ENCODE measurements at places on chromosomes 4 and X.

DNA sequence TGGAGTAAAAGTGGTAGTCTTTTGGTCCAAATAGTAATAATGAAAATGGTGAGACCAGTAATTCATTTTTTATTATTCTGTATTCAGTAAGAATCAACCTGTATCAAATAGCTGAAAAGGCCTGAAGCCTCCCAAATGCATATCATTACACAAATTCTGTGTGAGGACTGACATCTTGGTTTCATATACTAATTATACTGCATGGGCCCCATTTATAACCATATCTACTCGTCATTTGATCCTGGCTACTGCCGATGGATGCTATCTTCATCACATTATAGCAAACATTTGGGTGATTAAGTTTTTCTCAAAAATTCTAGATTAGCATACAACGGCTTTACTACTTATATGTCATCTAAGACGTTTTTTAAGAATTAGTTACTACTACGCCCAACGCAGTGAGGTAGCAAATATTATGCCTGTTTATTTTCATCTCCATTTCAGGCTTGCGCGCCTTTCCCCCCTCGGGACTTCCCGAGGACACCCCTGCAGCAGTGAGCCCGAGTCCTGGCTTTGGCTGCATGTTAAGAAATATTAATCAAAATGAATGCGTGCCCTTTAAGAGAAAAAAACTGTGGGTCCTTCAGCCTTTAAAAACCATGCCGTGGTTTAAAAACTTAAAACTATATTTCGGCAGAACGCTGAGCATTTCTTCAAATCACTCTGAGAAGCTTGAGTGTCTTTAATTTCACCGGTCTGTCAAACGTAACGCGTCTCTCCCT, 814 bp upstream of the MMAA start:
- peak; percentile 15 for DNase-seq

- DNase-seq = no peak
Measured at GRCh38 chrX:125681058-125681457, 361.4 kb downstream of the TEX13C start.

GRCh38 chrX:100895365-100896075, 21.4 kb upstream of the NOX1 start:
- no peak for DNase-seq

GRCh38 chr4:159018062-159018629, 84.7 kb upstream of the RAPGEF2 start:
- DNase-seq = no peak

DNA sequence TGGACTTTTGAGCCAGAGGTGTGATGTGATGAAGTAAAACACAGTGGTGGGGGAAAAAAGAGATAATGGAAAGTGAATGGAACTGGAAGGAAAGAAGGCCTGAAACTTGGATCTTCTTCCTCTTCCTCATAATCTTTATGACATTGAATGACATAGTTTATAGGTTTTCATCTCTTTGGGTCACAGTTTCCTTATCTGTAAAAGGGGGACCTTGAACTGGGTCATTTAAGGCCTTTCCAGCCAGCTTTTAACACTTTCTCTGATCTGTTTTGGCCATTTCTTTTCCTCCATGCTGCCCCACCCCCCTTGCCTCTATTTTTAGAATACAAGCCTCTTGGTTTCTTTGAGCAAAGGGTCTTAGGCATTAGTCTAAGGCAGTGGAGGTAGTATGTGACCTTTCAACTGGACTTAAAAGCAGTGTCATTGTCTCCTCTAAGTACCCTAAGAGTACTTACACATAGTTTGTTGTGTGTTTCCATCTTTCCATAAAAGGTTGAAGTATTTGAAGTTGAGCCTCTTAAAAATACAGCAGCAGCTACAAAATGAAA, 7.8 kb downstream of the CPEB2 start:
- DNase-seq = no peak

DNA sequence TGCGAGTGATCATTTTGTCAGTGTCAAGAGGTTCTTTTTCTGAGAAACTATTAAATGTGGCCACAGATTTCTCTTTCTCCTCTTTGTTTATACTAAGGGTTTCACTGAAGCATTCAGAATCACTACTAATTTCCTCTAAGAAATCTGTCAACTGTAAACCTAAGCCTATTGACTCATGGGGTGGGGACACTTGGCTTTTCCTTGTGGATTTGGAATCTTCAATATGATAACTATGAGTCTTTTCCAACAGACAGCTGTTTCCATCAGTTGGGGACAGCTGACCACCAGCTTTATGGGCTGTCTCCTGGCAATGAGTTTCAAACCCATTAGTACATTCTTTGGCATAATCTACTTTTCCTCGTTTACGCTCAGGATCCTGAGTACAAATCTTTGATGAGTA, 13.8 kb downstream of the PGRMC1 start:
- DNase-seq = no peak

- no peak for DNase-seq
Measured at GRCh38 chrX:10482261-10482660, 138.1 kb downstream of the MID1 start.

- no peak for DNase-seq
Measured at GRCh38 chr4:38034986-38035882, 75.0 kb downstream of the PTTG2 start.

- no peak for DNase-seq
Measured at GRCh38 chr4:101020956-101021355, 326.4 kb downstream of the PPP3CA start.

- no peak for DNase-seq
Measured at GRCh38 chr4:183499389-183499788, 5.5 kb upstream of the ING2 start.

DNA sequence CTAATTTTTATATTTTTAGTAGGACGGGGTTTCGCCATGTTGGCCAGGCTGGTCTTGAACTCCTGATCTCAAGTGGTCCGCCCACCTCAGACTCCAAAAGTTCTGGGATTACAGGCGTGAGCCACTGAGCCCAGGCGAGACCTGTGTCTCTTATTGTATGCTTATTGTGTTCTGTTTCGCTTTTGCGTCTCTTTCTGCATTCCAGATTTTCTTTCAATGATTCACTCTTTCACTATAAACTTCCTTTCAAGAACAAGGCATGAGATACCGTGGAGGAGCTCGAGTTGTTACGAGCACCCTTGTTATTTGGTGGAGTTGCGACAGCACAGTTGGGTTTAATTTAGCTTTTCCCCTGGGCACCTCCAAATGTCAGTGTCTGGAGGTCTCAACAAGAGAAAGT, 366.7 kb upstream of the FAT1 start:
- DNase-seq = no peak

DNA sequence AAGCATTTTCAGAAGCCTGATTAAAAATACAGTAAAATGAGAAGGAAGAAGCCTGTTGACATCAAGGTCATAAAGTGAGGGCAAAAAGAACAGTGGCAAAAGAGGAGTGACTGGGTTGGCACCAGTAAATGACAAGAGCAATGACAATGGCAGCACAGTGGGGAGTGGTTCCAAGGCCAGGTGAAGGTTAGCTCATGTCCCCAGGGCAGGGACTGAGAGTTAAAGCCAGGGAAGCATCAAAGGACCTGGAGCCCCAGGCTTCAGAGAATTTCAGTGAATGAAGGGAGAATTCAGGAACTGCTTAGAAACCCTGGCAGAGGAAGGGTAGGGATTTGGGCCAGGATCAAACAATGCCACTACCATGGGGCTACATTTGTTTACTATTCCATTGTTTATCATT, 8.8 kb upstream of the PIGA start:
- no peak for DNase-seq

DNA sequence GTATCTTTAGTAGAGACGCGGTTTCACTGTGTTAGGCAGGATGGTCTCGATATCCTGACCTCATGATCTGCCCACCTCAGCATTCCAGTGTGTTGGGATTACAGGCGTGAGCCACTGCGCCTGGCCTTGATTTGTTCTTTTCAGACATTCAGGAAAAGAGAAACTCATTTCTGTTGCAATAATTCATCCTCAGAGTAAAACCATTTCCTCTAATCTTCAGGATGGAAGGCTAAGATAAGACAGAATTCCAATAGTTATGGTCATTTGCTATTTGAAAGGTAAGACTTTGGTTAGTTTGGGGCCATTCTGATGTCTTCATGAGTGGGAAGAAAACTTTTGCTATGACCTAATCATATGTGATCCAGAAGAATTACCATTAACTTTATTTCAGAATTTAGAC, 83.0 kb downstream of the LRP2BP start:
- no peak for DNase-seq

- no peak for DNase-seq
Measured at GRCh38 chrX:16113978-16114565, 9.3 kb upstream of the GRPR start.

DNA sequence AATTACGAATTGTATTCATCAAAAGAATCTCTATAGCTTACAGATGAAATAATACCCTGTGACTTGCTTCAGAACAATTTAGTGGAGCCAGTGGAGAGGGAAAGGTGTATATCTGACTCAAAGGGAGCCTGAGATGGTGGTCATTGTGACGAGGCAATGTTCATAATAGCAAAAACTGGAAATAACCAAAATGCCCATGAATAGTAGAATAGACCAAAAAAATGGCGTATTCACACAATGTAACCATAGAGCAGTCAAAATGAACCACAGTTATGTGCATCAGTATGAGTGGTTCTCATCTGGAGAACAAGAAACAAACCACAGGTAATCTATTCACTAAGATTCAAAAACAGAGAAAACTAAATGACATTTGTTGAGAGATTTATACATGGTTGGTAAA, 125.3 kb upstream of the CLNK start:
- no peak for DNase-seq

- no peak for DNase-seq
Measured at GRCh38 chrX:74133156-74133796, 170.7 kb upstream of the ZCCHC13 start.

GRCh38 chr4:154344686-154345085, 146.9 kb downstream of the DCHS2 start:
- no peak for DNase-seq

GRCh38 chr4:127698789-127699200, 31.4 kb upstream of the SLC25A31 start:
- DNase-seq = no peak

- DNase-seq = no peak
Measured at GRCh38 chr4:157076578-157076947, 613 bp downstream of the GLRB start.

DNA sequence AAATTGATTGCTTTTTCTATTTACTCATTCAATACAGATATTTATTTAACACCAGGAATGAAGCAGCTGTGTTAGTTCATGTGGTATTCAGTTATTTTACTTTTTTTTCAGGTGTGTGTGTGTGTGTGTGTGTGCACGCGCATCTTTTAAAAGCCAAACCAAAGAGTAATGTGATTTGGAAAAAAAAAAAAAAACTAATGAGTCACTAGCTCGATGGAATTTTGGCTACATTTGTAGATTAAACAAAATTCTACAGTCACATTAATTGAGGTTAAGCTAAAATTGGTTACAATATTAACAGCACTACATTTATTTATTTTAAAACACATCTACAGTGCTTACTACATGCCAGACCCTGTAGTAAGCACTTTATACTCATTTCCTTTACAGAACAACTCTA, 66.8 kb downstream of the HHIP start:
- no peak for DNase-seq

GRCh38 chrX:119459181-119459580, 9.1 kb upstream of the SLC25A5 start:
- DNase-seq = no peak

DNA sequence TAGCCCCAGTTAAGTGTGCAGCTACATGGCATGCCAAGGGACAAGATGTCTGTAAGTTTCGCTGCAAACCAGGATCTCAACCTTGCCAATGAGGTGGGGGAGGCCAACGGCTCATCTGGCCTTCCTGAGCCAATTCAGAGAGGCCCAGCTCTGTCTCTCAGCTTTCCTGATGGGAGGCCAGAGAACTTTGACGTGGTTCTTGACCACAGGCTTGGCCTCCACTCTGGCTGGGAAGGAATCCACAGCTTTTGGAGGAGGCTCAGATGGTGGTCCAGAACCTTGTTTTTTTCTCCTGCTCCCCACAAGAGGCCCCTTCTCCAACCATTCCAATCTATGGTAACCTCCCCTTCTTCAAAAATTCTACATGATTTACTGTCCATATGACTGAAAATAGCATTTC, 9.8 kb downstream of the CAPN6 start:
- DNase-seq = no peak

GRCh38 chr4:55159851-55160250, 34.5 kb upstream of the KDR start:
- no peak for DNase-seq

DNA sequence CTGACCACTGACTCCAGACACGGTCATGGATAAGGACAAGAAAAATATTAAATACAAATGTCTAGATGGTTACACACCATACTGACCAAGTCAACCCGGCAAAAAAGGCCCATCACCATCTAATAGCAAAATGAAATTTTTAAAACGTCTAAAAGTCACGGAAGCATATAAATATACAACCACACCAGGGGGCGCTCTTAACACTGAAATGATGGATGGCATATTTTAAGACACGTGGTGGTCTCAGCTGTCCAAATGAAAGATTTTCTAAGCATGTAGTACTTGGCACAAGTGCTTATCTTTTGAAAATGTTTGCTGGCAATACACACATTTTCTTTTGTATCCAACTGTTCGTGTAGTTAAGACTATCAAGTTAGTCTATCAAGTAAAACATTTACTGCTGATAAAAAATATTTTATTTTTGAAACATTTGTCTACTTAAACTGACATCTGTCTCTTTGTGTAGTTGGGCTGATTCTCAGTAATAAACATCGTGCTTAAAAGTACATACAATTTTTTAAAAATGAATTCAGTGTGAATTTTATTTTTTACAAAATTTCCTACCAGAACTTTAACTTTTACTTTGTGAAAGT, 64.6 kb downstream of the COX7B2 start:
- no peak for DNase-seq

- DNase-seq = peak; percentile 3
Measured at GRCh38 chrX:120365320-120365719, 3.4 kb downstream of the ATP1B4 start.

DNA sequence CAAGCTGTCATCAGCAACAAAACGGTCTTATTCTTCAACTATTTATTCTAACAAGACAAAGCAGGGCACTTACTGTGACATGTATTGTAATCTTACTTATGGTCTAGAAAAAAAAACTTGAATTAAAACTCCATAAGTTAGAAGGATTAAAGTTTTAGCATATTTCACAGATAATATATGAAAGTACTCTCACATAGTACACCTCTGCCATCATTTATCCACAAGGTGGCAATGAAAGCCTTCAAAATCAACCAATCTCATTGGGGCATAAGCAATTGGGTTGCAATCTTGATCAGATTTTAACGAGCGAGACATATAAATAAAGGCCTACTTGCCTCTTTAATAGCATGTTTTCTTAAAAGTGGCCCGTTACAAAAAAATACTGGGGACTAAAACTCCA, 1382.9 kb downstream of the FAM133A start:
- DNase-seq = no peak

GRCh38 chr4:183256756-183257385, 63.2 kb downstream of the CLDN22 start:
- peak; percentile 9 for DNase-seq

GRCh38 chrX:105314458-105314857, 94.0 kb upstream of the TEX13A start:
- DNase-seq = no peak

- DNase-seq = no peak
Measured at GRCh38 chrX:11588097-11588496, 77.6 kb downstream of the ARHGAP6 start.

- DNase-seq = no peak
Measured at GRCh38 chrX:43961699-43962098, 11.5 kb downstream of the NDP start.

- DNase-seq = no peak
Measured at GRCh38 chrX:19743386-19743785, 144.0 kb downstream of the SH3KBP1 start.
